Hindlimb muscle (tissue), 1 donor: ENCODE measurements at places on chromosomes 2 and 18.
A peak's percentile ranks its signal among the peaks of the same experiment; 100 is the strongest.

DNA sequence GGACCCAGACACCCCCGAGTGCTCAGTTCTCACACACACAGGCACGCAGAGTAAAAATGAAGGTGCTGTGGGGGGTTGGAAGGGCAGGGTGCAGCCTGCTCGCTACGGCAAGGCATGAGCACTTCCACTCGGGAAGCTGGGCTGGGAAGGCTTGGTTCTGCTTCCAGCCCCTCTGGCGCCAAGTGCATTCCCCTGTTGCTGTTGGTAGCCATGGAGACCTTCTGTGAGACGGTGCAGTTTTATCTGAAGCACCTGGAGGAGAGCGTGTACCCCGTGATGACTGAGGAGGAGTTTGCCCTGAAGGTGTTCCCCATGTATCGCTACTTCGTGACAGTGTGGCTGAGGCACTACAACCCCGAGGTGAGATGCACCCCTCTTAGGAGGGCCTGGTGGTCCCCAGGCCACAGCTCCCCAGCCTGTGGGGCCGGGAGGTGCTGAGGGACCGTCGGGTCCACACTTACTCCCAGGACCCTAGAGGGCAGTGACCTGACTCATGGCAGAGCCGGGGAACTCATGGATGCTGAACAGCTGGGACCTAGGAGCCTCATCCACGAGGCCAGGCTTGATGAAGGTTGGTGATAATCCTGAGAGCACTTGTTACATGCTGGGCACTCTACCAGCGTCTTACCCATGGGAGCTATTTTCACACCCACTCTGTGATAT, 15.5 kb downstream of the MROH2A start:
- no peak for DNase-seq

GRCh38 chr2:217573571-217573970, 429.2 kb downstream of the TNS1 start:
- DNase-seq = no peak

- DNase-seq = no peak
These were observed 70.6 kb downstream of the CERS6 start for GRCh38 chr2:168526641-168527040.

- no peak for DNase-seq
These were observed 710.3 kb upstream of the SOX11 start for GRCh38 chr2:4981802-4982409.

GRCh38 chr18:39186008-39186407, 1620.4 kb upstream of the CELF4 start:
- no peak for DNase-seq

DNA sequence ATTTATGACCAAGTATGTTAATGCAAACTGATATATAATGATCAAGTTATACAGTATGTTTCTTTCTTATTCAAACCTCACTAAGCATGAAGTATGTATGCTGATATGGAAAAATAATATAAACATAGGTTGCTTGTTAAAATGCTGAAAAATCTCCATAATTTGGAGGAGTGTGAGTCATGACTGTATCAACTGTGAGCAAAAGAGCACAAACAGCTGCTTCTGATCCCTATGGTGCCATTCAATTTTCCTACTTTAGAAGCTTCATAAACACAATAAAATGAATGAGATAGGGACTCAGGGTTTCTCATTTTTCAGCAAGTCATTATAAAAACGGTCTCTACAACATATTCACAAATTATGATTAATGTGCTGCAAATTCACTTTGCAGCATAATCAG, 129.9 kb upstream of the TFPI start:
- DNase-seq = peak; percentile 4

GRCh38 chr2:74511104-74511989, 2.9 kb upstream of the TLX2 start:
- DNase-seq = no peak

DNA sequence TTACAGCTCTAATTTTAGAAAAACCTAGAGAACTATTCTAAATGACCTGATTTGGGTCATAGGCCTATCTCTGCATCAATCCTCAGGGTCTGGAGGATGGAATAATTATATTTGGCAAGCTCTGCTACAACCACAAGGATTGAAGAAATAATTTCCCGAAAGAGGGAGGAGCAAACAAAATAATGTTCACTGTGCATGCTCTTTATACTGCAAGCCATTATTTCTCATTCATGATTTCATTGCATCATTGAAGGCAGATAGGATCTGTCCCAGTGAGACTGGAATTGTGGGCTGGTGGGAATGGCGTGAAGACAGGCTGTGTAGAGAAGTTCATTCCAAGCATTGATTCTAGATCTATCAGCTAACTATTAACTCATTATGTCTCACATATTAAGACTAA, 12.7 kb upstream of the MAPRE2 start:
- DNase-seq = no peak
